ENCODE measurements at places on chromosomes 16 and 17. TPM values are rescaled to one million over a fixed set of nuclear protein-coding genes. Genes with fewer than 3 reads are reported as not detected.

- H3K27me3 ChIP-seq, result peaks cover 23% of the 10 kb centered on the region
- H3K36me3 ChIP-seq, result no peaks in the 10 kb centered on the region
- H3K4me3 ChIP-seq, result no peak overlapping the region
Observed at GRCh38 chr17:82365606-82366295, 5.8 kb upstream of the UTS2R start.

DNA sequence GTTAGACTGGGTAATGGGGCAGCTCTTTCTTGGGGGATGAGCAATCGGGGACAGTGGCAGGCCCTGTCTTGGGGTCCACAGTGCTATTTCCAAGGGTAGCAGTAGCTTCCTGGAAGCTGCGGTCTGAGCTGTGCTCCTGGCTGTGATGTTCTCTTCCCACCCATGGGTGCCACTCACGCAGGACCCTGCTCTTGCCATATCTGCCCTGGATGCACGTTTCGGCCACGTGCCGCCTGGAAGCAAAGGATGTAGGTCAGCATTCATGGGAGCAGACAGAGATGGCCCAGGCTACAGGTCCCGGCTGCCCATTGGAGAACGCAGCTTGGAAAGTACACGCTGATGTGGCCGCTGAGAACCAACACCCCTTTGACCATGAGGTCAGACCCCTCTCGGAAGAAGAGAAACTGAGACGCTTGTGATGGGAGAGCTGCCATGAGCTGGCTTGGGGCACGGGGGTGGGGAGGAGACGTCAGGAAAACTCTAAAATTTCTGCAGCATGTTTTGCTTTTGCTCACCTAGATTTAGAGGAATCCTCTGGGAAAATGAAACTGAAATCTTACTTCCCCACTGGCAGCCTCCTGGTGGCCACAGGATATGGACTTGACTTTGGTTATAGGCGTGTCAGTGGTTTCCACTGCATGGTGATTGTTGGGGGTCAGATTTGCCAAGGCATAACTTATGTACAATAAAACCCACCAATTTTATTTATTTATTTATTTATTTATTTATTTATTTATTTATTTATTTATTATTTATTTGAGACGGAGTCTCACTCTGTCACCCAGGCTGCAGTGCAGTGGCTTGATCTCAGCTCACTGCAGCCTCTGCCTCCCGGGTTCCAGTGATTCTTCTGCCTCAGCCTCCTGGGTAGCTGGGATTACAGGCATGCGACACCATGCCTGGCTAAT is 36.2 kb upstream of the IRF8 start:
- peaks cover 23% of the 10 kb centered on the region for H3K27me3 ChIP-seq
- no peak overlapping the region for H3K4me3 ChIP-seq
- H3K36me3 ChIP-seq, result no peaks in the 10 kb centered on the region

GRCh38 chr16:63804126-63804525 is 1317.7 kb downstream of the CDH11 start:
- H3K27me3 ChIP-seq, result no peaks in the 10 kb centered on the region
- H3K4me3 ChIP-seq, result no peak overlapping the region
- DNase-seq, result no peak
- H3K4me1 ChIP-seq, result no peaks in the 10 kb centered on the region
- H3K36me3 ChIP-seq, result no peaks in the 10 kb centered on the region
- H3K27ac ChIP-seq, result no peak overlapping the region

- no peak for DNase-seq
- peaks cover 4% of the 10 kb centered on the region for H3K36me3 ChIP-seq
- H3K27ac ChIP-seq, result no peak overlapping the region
- no peaks in the 10 kb centered on the region for H3K4me1 ChIP-seq
- no peaks in the 10 kb centered on the region for H3K27me3 ChIP-seq
- no peak overlapping the region for H3K4me3 ChIP-seq
Observed at GRCh38 chr17:54982399-54982798, 13.8 kb downstream of the STXBP4 start.

DNA sequence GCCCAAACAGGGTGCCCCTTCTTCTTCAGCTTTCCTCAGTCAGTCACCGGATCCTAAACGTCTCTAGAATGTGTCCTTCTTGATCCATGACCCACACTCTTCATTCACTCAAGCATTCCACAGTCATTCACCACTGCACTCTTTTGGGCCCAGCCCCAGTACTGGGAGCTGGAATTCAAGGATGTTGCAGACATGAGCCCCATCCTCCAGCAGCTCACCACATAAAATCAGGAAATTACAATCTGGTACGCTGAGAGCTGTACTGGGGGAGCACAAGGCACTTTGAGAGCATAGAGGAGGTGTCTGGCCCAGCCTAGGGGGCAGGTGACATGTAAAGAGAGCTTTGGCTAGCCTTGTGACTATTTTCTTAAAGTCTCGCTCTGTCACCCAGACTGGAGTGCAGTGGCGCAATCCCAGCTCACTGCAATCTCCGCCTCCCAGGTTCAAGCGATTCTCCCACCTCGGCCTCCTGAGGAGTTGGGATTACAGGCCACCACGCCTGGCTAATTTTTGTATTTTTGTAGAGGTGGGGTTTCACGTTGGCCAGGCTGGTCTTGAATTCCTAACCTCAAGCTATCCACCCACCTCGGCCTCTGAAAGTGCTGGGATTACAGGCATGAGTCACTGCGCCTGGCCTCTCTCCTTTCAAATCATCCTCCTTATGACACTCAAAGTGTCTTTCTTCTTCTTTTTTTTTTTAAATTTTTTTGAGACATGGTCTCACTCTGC is 18.7 kb downstream of the CES4A start:
- H3K4me1 ChIP-seq, result no peaks in the 10 kb centered on the region
- DNase-seq, result no peak
- no peaks in the 10 kb centered on the region for H3K27me3 ChIP-seq
- peaks cover 7% of the 10 kb centered on the region for H3K36me3 ChIP-seq

GRCh38 chr16:1474082-1474795 is 589 bp downstream of the CLCN7 start:
- peaks cover 44% of the 10 kb centered on the region for H3K4me1 ChIP-seq
- peak overlapping the region; percentile 89 for H3K4me3 ChIP-seq
- peak overlapping the region; percentile 87 for H3K27ac ChIP-seq

DNA sequence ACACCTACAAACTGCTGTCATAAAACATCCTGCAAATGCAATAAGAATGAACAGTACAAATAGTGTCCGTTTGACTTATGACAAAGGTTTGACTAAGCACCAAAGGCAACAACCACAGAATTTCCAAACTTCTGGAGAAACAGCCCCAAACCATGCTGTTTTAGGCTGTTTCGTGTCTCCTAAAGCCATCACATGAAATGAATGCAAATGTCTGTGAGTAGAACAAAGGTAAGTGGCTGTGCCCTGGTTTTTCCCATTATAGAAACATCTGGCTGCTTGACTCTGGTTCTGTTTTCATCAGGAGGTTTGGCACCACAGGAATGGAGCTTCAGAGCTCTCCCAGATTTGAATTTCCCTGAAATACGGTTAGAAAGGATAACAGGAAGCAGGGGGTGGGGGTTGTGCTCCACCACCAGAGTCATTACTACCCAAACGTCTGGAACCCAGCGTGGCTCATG is 4.6 kb upstream of the EMP2 start:
- H3K4me1 ChIP-seq, result peaks cover 11% of the 10 kb centered on the region
- no peaks in the 10 kb centered on the region for H3K36me3 ChIP-seq
- no peak overlapping the region for H3K27ac ChIP-seq

- no peaks in the 10 kb centered on the region for H3K27me3 ChIP-seq
- H3K27ac ChIP-seq, result no peak overlapping the region
- DNase-seq, result no peak
- H3K4me3 ChIP-seq, result no peak overlapping the region
Observed at GRCh38 chr17:47918991-47919390, 22.4 kb upstream of the PNPO start.

GRCh38 chr17:49061524-49061943 is 64.3 kb downstream of the IGF2BP1 start:
- DNase-seq, result no peak
- no peaks in the 10 kb centered on the region for H3K36me3 ChIP-seq
- H3K27me3 ChIP-seq, result peaks cover 14% of the 10 kb centered on the region
- no peak overlapping the region for H3K27ac ChIP-seq
- no peaks in the 10 kb centered on the region for H3K4me1 ChIP-seq

- H3K27ac ChIP-seq, result no peak overlapping the region
- no peak for DNase-seq
- no peaks in the 10 kb centered on the region for H3K27me3 ChIP-seq
- H3K4me3 ChIP-seq, result no peak overlapping the region
- no peaks in the 10 kb centered on the region for H3K4me1 ChIP-seq
- no peaks in the 10 kb centered on the region for H3K36me3 ChIP-seq
Observed at GRCh38 chr16:23968176-23968575, 132.4 kb downstream of the PRKCB start.

GRCh38 chr17:67359960-67360791 is 6.2 kb downstream of the PSMD12 start:
- H3K36me3 ChIP-seq, result peaks cover 23% of the 10 kb centered on the region
- no peaks in the 10 kb centered on the region for H3K27me3 ChIP-seq
- H3K4me1 ChIP-seq, result peaks cover 55% of the 10 kb centered on the region
- DNase-seq, result no peak

DNA sequence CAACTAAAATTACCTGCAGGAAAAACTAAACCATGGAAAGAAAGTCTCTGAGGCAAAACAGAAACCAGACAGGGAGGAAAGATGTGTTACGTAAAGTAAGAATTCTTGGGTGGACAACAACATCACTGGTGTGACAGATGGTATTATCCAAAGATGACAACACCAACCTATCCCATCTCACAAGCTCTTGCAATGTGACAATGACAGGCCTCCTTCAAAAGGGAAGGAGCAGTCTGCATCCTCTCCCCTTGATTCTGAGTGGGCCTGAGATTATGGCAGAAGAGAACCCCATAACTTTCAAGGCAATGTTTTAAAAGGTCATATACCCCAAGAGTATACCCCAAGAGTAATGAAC is 17.6 kb upstream of the KDM8 start:
- H3K27me3 ChIP-seq, result peaks cover 18% of the 10 kb centered on the region
- DNase-seq, result no peak
- no peak overlapping the region for H3K4me3 ChIP-seq
- H3K36me3 ChIP-seq, result no peaks in the 10 kb centered on the region

DNA sequence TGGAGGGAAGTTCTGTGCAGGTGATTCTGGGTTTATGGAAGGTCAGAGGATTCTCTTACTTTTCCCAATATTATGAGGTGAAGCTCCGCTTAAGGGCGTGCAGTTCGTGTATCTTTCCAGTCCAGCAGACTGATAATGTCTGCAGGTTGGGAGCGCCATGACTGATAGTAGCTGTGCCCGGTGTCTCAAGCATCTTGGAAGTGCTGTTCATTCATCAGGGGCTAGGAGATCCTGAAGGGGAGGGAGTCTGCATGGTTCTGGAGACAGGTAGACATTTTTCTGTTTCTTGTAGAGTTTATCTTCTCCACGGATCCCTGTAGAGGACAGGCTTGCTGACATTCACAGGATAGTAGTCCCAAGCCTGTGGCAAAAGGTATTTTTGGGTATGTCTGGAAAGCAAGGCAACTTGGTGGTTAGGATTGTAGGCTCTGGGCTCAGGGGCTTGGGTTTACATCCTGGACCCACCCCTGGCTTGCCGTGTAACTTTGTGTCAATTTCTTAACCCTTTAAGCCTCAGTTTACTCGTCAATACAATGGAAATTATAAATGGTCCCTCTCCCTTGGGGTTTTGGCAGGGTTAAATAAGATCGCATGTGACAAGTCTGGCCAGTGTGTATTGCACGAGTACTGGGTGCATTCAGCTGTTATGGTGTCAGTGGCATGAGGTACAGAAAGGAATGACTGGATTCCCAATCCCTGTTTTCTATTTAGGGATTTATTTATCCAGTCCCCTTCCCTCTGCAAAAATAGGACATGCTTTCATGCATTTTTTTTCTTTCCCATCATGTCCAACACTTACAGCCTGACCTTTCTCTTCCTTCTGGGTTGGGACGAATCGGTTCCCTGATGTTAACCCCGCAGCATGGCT is 8.2 kb downstream of the HLF start:
- no peak for DNase-seq
- peak overlapping the region; percentile 81 for H3K27ac ChIP-seq
- H3K4me1 ChIP-seq, result peaks cover 55% of the 10 kb centered on the region
- no peak overlapping the region for H3K4me3 ChIP-seq

- H3K4me3 ChIP-seq, result no peak overlapping the region
- H3K4me1 ChIP-seq, result no peaks in the 10 kb centered on the region
- DNase-seq, result no peak
- H3K27me3 ChIP-seq, result no peaks in the 10 kb centered on the region
- no peak overlapping the region for H3K27ac ChIP-seq
Observed at GRCh38 chr16:17414421-17414820, 56.3 kb downstream of the XYLT1 start.

DNA sequence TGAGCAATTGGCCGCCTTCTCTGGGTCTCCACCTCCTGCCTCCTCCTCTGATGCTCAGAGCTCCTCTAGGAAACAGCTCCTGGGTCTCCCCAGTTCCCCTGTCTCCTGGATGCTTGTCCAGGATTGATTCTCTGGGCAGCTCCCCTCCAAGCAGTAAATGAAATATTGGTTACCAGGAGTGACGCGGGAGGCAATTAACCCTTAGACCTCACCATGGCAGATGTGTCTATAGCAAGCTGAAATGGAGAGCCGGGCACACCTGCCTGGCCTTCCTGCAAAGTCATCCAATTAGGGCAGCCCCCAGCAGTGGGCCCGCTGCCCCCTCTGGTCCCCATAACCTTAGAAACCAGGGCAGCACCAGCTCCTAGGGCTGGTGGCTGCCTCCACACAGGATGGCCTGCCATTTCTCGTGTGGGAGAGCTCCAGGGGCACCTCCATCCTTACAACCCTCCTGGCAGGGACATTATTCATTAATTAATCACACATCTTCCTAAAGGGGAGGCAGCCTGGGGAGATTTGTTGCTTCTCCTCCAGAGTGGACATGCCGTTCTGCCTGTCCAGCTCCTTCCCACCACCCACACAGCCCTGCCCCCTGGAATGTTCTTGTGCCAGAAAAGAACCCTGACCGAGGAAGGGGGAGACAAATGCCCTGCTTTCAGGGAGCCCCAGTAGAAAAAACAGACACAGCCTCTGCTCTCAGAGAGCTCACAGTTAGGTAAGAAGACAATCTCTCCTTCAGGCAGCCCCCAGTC is 8.3 kb upstream of the KIF18B start:
- DNase-seq, result no peak
- peaks cover 24% of the 10 kb centered on the region for H3K27me3 ChIP-seq
- no peaks in the 10 kb centered on the region for H3K36me3 ChIP-seq
- no peak overlapping the region for H3K27ac ChIP-seq
- H3K4me1 ChIP-seq, result peaks cover 9% of the 10 kb centered on the region

GRCh38 chr16:73170612-73171038 is 122.7 kb upstream of the ZFHX3 start:
- H3K4me1 ChIP-seq, result peaks cover 33% of the 10 kb centered on the region
- H3K27ac ChIP-seq, result no peak overlapping the region
- no peaks in the 10 kb centered on the region for H3K36me3 ChIP-seq
- peaks cover 13% of the 10 kb centered on the region for H3K27me3 ChIP-seq
- H3K4me3 ChIP-seq, result no peak overlapping the region
- DNase-seq, result no peak

GRCh38 chr16:79601931-79602627 is 1.5 kb upstream of the MAF start:
- peak; percentile 90 for DNase-seq
- peak overlapping the region; percentile 74 for H3K4me3 ChIP-seq
- H3K36me3 ChIP-seq, result no peaks in the 10 kb centered on the region
- peaks cover 43% of the 10 kb centered on the region for H3K4me1 ChIP-seq
- no peaks in the 10 kb centered on the region for H3K27me3 ChIP-seq

- H3K4me1 ChIP-seq, result no peaks in the 10 kb centered on the region
- H3K4me3 ChIP-seq, result no peak overlapping the region
- H3K36me3 ChIP-seq, result no peaks in the 10 kb centered on the region
- no peak overlapping the region for H3K27ac ChIP-seq
- no peak for DNase-seq
- peaks cover 56% of the 10 kb centered on the region for H3K27me3 ChIP-seq
Observed at GRCh38 chr17:45756266-45756991, 27.7 kb upstream of the CRHR1 start.

MAP2K6 gene
- total RNA-seq, result 2.4 TPM

OR2C1 gene
- total RNA-seq, result 0.34 TPM

CCR7 gene
- not detected for total RNA-seq

NPB gene
- not detected for total RNA-seq

TNFRSF13B gene
- total RNA-seq, result not detected

ACTG1 gene
- total RNA-seq, result 2,659 TPM
